ENCODE measurements at places on chromosomes 16 and 17.

DNA sequence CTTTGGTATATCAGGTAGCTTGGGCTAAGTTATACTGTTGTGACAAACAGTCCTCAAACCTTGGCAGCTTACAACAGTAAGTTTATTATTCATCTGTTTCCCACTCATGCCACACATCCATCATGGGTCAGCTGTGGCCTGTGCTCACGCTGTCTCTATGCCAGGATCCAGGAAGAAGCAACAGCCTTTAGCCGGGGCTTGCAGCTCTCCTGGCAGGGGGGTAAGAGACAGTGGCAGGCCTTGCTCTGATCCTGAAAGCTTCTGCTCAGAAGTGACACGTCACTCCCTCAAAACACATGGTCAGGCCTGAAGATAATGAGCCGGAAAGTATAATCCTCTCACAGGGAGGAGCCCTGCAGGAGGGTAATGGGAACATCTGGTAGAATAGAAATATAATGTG, 377.6 kb downstream of the CPPED1 start:
- DNase-seq, result no peak

DNA sequence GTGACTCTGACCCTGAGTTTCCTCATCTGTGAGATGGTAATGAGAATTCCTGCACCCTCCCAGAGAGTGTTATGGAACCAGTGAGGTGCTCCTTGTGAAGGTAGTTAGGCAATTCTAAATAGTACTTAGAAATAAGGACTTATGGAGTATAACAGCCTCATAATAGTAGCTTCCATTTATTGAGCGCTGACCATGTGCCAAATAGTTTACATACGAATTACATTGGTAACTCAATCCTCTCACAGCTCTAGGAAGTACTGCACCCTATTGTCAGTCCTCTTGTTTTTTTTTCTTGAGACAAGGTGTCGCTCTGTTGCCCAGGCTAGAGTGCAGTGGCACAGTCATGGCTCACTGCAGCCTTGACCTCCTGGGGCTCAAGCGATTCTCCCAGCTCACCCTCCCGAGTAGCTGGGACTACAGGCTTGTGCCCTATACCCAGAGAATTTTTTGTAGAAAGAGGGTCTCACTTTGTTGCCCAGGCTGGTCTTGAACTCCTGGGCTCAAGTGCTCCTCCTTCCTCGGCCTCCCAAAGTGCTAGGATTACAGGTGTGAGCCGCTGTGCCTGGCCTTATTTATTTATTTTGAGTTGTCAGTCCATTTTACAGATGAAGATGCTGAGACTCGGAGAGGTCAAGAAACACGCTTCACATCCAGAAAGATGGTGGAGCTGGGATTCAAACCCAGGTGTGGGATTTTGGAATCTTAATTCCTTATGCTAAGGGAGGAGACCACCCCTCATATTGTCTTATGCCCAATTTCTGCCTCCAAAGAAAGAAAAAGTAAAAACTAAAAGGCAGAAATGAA, 2.9 kb downstream of the TNS4 start:
- no peak for DNase-seq

GRCh38 chr17:20313306-20313705, 154.0 kb downstream of the LGALS9B start:
- no peak for DNase-seq

DNA sequence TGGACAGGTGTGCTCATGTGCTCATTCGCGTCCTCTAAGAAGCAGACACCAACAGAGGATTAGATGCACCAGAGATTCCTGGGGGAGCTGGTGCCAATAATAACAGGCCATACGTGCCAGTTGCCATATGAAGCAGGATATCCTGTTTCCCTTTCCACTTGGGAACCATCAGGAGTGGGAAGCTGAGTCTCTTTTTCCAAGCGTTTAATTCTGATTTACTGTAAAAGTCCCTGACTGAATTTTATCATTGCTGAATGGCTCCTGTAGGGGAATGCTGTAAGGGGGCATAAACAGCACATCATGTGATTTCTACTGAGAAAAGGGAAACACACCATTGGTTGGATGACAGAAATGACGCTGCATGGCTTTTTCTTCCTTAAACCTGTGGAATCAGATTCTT, 113.3 kb downstream of the IRF8 start:
- no peak for DNase-seq

DNA sequence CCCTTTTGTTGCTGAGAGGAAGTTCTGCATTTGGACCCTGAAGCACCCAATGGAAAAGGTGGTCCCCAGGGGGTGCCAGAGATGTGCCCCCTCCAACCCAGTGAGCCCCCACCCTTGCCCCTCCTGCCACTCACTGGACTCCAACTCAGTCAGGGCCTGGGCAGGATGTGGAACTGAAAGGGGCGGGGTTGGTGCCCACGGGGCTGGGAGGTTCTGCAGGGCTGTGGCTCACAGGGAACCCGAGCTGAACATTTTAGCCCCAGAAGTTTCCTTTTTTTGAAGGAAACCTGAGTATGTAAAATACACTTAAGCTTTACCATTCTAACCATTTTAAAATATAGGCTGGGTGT, 15.8 kb upstream of the OGFOD3 start:
- no peak for DNase-seq

- DNase-seq, result no peak
Measured at GRCh38 chr17:30594223-30594952, 117.2 kb downstream of the GOSR1 start.

- DNase-seq, result no peak
Measured at GRCh38 chr17:77363821-77364361, 223.1 kb downstream of the SEC14L1 start.

- no peak for DNase-seq
Measured at GRCh38 chr17:82544431-82545070, 25.0 kb downstream of the FOXK2 start.

DNA sequence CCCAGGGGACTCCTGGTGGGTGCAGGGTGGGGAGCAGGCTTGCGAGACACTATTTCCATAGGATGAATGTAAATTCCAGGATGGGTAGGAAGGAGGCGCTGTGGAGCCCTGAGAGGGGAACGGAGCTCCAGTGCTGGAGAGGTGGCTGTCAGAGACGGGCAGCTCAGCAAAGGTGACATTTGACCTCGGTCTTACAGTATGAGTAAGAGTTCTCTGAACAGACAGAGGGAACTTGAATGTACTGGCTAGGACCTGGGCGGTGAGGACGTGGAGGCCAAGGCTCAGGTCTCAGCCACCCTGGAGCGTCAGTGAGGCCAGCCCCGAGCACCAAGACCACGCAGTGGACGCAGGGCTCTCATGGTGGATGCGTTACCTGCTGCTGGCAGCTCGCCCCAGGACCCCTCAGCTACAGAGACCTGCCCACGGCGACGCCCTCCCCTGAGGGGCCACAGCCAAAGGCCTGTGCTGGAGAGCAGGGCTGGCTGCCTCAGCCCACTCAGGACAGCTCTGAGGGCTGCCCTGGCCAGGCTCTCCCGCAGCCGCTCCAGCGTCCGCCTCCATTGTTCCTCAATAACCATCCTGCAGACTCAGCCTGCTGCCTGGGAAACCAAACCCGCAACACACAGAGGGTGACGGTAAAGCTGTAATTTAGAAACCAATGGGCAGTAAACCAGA, 65.9 kb upstream of the TNRC6C start:
- DNase-seq, result no peak

DNA sequence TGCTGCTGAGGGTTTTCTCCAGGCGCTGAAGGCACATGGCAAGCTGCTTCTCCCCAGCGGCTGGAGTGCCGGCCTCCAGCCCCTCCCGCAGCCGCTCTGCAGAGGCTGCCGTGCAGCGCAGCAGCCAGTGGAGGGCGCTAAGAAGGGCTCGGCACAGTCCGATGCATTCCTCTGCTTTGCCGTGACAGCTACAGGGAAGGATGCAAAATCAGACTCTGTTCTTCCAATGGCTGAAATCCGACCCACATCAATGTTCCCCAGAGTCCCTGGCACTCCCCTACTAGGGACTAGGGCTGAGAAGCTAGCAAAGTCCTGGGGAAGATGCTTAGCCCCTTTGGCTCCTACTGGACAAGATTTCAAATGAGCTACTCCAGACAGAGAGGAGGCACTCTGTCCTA, 19.0 kb downstream of the MED24 start:
- no peak for DNase-seq

All from GM12891 (cell line).